ENCODE measurements at places on chromosomes 13 and 19.

GRCh38 chr19:48796298-48797083 is 14.3 kb downstream of the BCAT2 start:
- DNase-seq = no peak

DNA sequence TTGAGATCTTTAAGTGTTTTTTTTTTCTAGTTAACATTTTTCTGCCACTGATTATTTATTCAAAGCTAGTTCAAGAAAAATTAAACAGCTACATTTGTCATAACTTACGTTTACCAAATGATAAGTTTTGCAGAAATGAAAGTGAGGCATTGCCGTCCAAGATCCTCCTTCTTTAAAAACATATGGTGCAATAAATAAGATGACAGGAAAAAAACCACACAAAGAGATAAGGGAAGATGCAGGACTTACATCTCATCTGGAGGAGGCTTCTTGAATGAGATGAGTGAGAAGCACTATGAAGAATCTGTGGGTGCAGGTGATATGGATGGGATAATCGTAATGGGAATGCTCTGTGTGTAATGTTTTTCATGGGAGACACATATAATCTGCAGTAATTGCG is 12.4 kb downstream of the TNFSF13B start:
- no peak for DNase-seq

- no peak for DNase-seq
Observed at GRCh38 chr13:19685437-19685836, 52.0 kb downstream of the MPHOSPH8 start.

DNA sequence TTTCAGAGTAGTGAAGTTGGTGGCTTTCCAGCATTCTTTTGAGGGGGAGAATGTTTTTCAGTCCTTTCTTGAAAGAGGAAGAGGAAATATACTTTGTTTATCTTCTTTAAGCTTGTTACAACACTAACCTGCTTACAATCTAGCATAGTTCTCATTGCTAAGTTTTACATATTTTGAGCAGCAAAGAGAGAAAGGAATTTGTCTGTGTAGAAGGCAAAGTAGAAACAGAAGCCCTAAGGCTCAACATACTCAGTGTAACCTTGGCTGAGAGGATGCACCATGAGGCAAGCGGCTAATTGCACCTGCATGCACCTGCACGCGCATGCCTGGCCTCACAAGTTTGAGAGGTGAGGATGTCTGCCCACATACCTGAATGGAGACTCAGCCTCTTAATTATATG is 2.2 kb downstream of the FRY start:
- no peak for DNase-seq

DNA sequence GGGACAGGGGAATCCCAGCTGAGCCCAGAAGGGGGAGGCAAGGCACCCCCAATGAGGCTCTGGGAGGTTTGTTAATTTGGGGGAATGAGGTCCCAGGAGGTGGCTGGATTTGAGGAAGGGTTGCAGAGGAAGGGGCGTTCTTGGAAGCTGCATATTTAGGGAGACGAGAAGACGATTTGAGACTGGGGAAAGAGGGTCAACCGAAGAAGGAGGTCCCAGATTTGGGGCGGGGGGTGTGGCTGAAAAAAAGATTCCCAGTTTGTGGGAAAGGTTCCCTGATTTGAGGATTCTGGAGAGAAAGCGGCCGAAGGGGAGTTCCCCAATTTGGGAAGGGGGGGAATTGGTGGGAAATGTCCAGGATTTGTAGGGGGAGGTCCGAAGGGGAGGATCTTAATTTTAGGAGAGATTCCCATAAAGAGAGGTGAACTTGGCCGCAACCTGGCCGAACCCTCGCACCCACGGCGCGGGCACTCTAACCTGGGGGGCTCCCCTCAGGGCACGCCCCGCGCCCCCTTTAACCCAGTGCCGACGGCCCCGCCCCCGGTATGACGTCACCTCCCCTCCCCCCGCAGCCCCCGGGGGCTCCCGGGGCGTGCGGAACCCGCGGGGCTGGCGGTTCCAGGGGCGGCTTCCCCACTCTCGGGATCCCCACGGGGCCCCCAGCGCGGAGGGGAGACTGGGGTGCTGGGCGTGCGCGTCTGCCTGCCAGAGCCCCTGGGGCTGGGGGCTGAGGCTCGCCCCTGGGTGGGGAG is 1.2 kb downstream of the PTPRS start:
- no peak for DNase-seq

DNA sequence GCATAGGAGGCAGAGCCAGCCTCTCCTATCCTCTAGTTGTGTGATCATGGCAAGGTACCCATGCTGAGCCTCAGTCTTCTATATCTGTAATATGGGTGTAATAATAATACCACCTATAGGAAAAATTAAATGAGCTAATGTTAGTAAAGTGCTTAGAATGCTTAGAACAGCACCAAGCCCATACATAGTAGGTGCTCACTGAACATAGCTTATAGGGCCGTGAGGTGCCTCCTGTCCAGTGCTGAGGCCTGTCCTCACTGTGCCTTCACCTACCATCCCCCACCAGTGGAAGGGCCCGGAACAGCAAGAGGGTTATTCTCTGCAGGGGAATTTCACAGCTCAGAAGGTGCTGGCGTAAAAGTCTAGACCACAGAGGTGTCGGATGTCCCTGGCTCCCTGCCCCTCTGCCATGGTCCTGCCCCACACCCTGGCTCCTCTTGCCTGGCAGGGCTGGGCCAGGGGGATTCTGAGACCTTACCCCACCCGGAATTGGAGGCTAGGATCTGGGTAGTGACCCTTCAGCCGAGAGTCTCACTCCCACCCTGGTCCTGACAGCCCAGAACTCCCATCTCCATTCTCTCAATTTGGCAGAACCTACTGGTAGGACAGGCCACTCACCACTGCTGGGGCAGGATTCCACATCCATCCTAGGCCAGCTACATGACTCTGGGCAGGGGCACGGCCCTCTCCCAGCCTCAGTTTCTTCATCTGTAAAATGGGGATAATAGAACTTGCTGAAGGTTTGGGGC is 2.2 kb upstream of the SCN1B start:
- no peak for DNase-seq

DNA sequence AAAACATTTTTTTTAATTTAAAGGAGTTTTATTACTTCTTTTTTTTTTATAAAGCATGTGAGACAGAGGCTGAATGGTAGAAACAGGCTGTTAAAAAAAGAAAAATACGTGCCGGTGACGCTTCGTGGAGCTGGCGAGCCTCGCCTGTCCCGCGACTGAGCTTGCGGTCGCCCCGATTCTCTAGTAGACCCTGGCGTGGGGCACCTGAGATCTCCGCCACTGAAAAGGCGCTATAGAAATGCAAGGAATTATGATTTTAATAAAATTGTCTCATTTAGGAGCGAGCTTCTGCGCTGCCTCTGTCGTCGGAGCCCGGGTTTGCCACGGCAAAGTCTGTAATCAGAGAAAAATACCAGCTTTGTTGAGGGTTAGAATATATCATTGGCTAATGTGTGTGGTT is 18.4 kb downstream of the NFIX start:
- DNase-seq = peak; percentile 34

DNA sequence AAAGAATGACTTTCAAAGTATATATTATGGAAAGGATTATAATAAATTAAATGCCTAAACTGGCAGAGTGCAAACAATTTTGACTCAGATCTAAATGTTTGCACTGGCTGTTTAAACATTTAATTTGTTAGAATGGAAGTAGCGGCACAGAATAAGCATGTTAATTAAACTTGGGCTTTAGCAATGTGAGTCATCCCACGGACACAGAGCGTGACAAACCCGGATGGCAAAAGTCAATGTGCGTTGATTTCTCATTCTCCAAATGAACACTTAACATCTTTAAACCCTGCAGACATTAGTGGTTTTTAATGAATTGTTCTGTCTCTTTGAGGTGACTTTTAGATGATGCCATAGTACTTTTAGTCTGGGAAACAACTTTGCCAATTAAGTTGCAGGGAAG is 38.4 kb downstream of the PCDH8 start:
- no peak for DNase-seq

DNA sequence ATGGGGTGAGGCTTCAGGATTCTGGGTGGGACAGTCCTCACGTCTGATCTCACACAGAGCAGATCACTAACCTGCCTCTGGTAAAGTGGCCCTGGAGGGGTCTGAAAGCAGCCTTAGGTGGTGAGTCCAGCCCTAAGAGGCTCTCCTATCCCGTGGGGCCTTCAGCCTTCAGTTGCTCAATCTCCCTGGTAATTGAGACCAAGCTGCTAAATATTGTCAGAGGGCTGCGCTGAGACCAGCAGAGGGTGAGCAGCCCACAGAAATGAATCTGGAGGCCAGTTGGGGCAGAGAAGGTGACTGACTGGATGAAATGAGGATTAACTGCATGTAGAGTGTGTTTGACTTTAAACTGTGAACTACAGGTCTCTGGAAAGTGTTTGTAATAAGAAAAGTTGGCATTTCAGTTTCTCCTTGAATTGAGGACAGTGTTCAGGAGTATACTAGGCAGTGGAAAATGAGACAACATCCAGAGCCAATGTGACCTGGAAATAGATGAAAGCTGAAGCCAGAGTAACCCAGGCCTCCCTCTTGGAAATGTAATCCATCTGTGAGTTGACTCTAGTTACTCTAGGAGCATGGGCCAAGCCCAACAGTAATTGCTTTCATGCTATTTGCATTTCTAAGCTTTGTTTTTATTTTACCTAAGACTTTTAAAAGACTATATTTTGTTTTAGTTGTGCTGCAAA is 14.3 kb upstream of the HSPH1 start:
- DNase-seq = no peak

DNA sequence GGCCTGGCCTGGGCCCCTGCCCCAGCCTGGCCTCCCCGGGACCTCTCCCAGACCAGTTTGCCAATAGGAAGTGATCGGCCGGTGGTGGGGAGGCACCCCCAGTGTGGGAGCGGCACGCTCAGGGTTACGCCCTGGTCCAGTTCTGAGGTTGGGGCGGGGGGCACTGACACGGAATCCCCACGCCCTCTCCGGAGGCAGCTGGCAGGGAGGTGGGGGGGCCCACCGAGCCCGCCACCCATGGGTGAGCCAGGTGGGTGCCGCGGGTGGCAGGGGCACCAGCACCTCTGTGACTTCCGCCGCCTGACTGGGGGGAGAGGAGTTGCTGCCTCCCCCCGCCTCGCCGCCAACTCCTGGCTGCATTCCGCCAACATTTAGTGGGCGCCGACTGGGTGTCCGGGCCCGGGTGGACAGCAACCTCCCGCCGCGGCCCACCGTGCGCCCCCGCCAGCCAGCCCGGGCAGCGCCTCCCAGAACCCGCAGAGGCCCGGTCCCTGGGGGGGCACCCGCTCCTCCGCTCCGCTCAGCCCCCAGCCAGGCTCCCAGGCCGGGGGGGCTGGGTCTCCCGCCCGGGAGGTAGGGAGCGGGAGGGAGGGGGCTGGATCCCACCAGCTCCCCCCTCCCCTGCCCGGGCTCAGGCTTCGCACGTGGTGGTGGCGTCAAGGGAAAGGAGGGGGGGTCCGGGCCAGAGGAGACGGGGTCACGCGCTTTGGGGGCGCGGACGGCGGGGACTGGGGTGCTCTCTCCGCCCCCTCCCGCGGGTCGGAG is 2.0 kb downstream of the ZBTB7A start:
- DNase-seq = no peak

GRCh38 chr19:12788682-12789097 is 2.6 kb upstream of the JUNB start:
- DNase-seq = peak; percentile 79

GRCh38 chr13:46289260-46289955 is 77.7 kb downstream of the LRRC63 start:
- DNase-seq = no peak

DNA sequence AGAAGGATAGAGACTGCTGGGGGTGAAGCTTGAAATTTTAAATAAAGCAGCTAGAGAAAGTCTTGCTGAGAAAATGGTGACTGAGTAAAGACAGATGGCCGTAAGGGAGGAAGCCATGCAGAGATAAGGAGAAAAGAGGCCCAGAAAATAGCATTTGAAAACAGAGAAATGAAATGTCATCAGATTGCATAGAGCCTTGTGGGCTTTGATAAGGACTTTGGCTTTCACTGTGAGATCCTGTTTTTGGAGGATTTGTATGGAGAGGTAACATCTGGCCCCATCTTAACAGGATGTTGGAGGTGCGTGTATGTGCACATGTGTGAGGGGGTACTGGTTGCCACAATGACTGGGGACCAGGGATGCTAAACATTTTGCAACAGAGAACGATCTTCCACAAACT is 19.5 kb upstream of the ATP8A2 start:
- DNase-seq = no peak

- peak; percentile 13 for DNase-seq
Observed at GRCh38 chr13:93690139-93690538, 463.5 kb downstream of the GPC6 start.

- DNase-seq = no peak
Observed at GRCh38 chr13:29624997-29625396, 29.5 kb upstream of the SLC7A1 start.

- peak; percentile 45 for DNase-seq
Observed at GRCh38 chr13:20160306-20161274, at the start of gene GJA3. Gene GJA3, minus strand, starts transcription at chr13:20161052. Its CDS starts 17,764 bp downstream, at chr13:20143288.

GRCh38 chr19:46481947-46482346 is 10.6 kb upstream of the PNMA8A start:
- DNase-seq = peak; percentile 13

DNA sequence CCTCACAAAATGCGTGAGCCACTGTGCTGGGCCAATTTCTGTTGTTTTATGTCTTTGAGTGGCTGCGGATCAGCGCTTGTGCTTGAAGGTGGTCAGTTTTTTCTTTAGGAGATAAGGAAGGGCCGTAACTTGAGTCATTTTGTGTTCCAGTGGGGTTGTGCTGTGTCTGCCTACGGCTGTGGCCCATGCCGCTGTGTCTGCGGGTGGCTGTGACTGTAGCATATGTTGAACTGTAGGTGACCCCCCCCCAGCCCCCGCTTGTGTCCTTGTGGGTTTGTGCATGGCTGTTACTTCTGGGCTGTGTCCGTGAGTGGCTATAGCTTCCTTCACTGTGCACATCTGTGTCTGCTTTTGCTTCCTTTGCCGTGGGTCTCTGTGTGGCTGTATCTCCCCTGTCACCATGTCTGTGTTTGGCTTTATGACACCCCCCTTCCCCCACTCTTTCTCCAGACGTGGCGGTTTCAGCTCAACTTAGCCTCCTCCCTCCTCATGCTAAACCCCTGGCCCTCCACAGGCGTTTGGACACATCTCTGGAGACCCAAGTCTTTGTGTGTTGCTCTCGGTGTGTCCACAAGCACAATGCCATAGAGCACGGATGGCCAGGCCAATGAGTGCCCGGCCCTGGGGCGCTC is 675 bp downstream of the PPP1R14A start:
- no peak for DNase-seq

GRCh38 chr19:29375429-29376119 is 150.2 kb upstream of the VSTM2B start:
- DNase-seq = no peak

GRCh38 chr13:57418067-57418677 is 213.4 kb upstream of the PCDH17 start:
- no peak for DNase-seq
